ENCODE measurements at places on chromosomes 7 and 10. TPM values are rescaled to one million over a fixed set of nuclear protein-coding genes. Genes with fewer than 3 reads are reported as not detected.

GRCh38 chr10:88592381-88592780 is 5.8 kb downstream of the LIPJ start:
- DNase-seq: peak; percentile 32

GRCh38 chr7:156017916-156018700 is 205.8 kb upstream of the SHH start:
- no peak for DNase-seq

DNA sequence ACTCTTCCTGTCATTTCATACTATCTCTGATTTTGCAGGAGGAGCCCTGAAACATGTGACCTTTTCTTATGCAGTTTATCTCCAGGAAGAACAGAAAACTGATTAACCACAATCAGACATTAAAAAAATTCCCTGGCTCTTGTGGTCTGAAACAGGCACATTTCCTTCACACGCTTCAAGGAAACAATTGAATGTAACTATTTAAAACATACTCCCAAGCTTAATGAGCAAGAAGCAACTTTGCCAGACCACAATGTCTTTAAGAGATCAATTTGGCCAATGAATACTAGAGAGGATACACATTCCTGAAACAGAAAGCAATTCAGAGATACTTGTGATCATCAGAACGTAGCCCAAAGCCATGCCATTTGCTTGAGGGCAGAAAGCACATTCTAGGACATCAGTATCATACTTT is 65.8 kb downstream of the PIP4K2A start:
- peak; percentile 34 for DNase-seq

DNA sequence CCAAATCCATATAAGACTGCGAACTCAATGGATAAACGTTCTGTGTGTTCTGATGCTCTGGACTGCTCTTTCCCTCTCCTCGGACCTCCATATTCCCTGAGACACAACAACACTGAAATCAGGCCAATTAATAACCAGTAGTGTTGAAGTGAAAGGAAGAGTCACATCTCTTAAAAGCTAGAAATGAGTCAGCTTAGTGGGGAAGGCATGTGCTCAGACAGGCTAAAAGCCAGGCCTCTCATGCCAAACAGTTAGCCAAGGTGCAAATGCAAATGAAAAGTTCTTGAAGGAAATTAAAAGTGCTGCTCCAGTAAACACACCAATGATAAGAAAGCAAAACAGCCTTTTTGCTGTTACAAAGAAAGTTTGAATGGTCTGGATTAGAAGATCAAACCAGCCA is 29.3 kb downstream of the TNS3 start:
- peak; percentile 71 for DNase-seq

GRCh38 chr7:74084722-74085578 is 1.3 kb downstream of the LIMK1 start:
- DNase-seq: no peak

GRCh38 chr10:2714597-2714996 is 352.8 kb upstream of the PFKP start:
- DNase-seq: no peak

GRCh38 chr10:30494558-30494957 is 60.6 kb downstream of the MAP3K8 start:
- no peak for DNase-seq

- DNase-seq: no peak
Measured at GRCh38 chr7:74464931-74465886, 11.5 kb downstream of the GTF2IRD1 start.

GRCh38 chr10:79242620-79243152 is 104.6 kb upstream of the PPIF start:
- peak; percentile 70 for DNase-seq

GRCh38 chr10:97175586-97175985 is 10.2 kb downstream of the SLIT1 start:
- no peak for DNase-seq

DNA sequence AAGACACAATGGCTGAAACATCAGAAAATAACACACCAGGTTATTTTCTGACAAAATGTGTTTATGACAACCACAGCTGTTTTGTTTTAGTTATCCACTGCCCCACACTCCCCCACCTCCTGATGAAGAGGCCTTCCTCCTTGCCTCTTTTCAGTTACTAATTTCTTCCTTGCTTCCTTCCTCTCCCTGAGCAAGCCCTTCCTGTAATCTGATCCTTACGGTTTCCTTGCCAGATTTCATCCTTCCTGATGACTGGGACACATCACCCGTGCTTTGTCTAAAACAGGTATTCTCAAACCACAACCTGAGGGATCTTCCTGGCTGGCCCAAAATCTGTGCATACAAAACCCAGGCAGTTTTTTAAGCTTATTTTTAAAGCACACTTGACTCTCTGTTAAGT is 39.4 kb downstream of the CHST15 start:
- peak; percentile 71 for DNase-seq

Gene ZNF511
- polyA plus RNA-seq: 25.3 TPM

Gene NKX1-2
- polyA plus RNA-seq: 3.4 TPM

Gene CUEDC2
- 68.1 TPM for polyA plus RNA-seq

Gene WNT2
- not detected for polyA plus RNA-seq

Gene SLC18A3
- polyA plus RNA-seq: not detected

Gene SCIN
- polyA plus RNA-seq: not detected

Gene H2BK1
- not detected for polyA plus RNA-seq

Gene WDR86
- not detected for polyA plus RNA-seq

Gene ECHDC3
- polyA plus RNA-seq: 9.6 TPM

All from mammary epithelial cell (primary cell).